Esophagus squamous epithelium (tissue), 5 donors: ENCODE measurements at places on chromosomes 16 and 17.

GRCh38 chr17:63707151-63707550 lies 7.2 kb upstream of the LIMD2 start:
- no peak for DNase-seq

DNA sequence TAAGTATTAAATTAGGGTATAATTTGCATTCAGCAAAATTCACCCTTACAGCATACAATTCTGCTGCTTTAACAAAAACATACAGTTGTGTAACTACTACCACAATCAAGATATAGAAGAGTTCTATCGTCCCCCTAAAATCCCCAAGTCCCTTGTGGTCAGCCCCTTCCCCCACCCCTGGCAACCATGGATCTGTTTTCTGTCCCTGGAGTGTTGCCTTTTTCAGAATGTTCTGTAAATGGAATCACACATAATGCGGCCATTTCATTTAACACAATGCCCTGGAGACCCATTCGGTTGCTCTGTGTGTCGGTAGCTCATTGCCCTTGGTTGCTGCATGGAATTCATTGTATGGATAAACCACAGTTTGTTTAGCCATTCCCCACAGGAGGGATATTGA lies 190.2 kb downstream of the IRX5 start:
- DNase-seq = no peak

GRCh38 chr16:27515874-27516353 lies 33.8 kb downstream of the GTF3C1 start:
- DNase-seq = no peak

DNA sequence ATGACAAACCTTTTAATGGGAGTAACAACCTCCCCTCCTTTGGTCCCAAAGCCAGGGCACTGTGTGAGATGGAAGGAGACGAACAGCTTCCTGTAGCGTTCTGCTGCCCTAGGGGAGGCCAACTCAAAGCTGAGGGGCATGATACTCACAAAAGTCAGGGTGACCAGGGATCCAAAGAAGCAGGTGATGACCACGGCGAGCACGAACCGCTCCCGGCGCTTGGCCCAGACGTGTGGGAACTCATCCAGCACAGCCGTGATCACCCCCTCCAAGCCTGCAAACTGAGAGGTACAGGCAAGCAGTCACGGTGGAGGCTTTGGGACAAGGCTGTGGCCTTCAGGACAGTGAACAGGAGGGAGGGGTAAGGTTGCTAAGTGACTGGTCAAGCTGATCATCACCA lies 25.1 kb downstream of the SLC6A4 start:
- no peak for DNase-seq

GRCh38 chr17:50430821-50431618 lies 5.0 kb downstream of the ACSF2 start:
- no peak for DNase-seq

- no peak for DNase-seq
Observed at GRCh38 chr16:58459344-58460218, 40.4 kb upstream of the NDRG4 start.

DNA sequence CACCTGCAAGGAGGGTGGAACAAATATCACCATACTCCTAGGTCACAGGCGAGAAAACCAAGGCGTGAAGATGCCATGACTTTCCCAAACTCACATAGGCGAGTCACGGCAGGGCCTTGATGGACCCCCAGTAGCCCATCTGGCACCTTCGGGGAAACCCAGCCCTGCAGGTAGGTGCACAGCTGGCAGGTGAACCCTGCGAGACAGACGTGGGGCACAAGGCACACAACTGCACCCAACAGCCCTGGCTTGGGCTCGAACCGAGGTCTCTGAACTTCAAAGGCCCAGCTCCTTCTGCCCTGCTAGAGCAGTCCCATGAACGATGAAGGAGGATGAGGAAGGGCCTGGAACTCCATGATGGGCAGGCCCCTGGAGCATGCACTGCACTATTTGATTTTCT lies 77.6 kb upstream of the DNAJA2 start:
- no peak for DNase-seq

- DNase-seq = no peak
Observed at GRCh38 chr16:25027781-25028180, 12.6 kb upstream of the ARHGAP17 start.

GRCh38 chr17:28737770-28738679 lies 5.8 kb upstream of the TRAF4 start:
- no peak for DNase-seq

GRCh38 chr16:88978608-88979346 lies 1.8 kb upstream of the CBFA2T3 start:
- DNase-seq = no peak

GRCh38 chr17:81573794-81574642 lies 21.9 kb upstream of the FAAP100 start:
- DNase-seq = no peak

DNA sequence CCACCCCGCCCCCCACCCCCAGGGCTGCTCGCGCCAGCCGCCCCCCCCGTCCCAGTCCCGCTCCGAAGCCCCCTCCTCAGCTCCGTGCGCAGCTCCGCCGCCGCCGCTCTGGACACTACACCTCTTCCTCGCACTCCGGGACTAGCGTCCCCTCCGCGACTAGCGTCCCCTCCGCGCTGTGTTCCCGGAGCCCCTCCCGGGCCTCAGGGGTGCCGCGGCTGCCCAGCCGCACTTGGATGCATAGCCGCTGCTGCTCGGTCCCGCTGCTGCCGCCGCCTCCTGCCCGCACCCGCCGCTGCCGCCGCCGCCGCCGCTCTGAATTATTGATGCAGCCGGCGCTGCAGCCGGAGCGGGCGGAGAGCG lies at the start of gene CBLN1:
CBLN1 (minus strand) TSS at position 359 of the 363 bp plus-strand sequence. CDS start 373 bp downstream, outside the sequence.
- no peak for DNase-seq

- DNase-seq = no peak
Observed at GRCh38 chr17:40025991-40026815, 11.0 kb downstream of the CSF3 start.

GRCh38 chr17:66967837-66968543 lies 3.5 kb downstream of the CACNG4 start:
- no peak for DNase-seq

GRCh38 chr16:10876799-10877341 lies at the start of gene CIITA:
Gene CIITA (plus strand): TSS chr16:10877202. CDS start chr16:10877331, 129 bp downstream.
- peak; percentile 50 for DNase-seq

GRCh38 chr17:11803231-11803969 lies 193.9 kb downstream of the ZNF18 start:
- no peak for DNase-seq
